ENCODE measurements at places on chromosomes 13 and 19. TPM values are rescaled to one million over a fixed set of nuclear protein-coding genes. Genes with fewer than 3 reads are reported as not detected.

DNA sequence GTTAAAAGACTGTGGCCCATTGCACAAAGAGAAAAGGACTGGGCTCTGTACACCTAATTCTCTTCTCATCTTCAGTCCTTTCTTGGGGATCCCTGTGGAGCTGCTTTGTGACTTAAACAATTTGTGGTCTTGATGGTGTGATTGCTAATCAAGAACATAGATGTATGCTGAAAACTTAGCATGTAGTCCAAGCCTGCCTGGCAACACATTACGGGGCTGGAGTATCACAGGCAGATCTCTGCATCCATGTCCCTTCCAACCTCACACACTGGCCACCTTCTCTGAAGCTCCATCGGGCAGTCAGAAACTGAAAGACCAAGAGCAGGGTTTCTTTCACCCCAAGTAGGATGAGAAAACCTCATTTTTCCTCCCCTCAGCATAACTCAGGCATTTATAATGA is 69.6 kb upstream of the ARGLU1 start:
- no peak for DNase-seq

DNA sequence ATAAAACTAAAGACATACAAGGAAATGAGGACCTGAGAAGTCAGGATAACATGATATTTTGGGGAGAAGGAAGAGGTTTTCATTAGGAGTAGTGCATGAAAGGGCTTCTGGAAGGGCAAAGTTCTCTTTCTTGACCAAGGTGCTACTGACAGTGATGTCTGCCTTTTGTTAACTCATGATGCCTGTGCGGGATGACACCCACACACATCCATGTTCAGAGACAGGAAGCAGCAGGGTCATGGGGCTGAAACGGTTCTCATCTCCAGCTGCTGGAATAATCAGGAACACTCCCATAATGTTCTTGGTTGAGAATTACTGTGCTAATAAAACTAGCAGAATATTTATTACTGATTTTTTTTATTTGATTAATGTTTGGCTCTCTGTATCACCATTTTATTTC is 29.1 kb downstream of the KCNC3 start:
- no peak for DNase-seq

GRCh38 chr19:34118879-34119748 is 53.2 kb upstream of the LSM14A start:
- no peak for DNase-seq

GRCh38 chr13:23509781-23510543 is 60.2 kb upstream of the TNFRSF19 start:
- no peak for DNase-seq

- no peak for DNase-seq
These were observed 45.8 kb downstream of the TNFSF13B start for GRCh38 chr13:108315273-108315672.

- no peak for DNase-seq
These were observed 221.3 kb downstream of the NHLRC3 start for GRCh38 chr13:39259371-39260140.

GRCh38 chr19:41088151-41088550 is at the start of gene CYP2A13:
CYP2A13 (plus strand) TSS chr19:41088451; CDS start chr19:41088472, 21 bp downstream.
- no peak for DNase-seq

DNA sequence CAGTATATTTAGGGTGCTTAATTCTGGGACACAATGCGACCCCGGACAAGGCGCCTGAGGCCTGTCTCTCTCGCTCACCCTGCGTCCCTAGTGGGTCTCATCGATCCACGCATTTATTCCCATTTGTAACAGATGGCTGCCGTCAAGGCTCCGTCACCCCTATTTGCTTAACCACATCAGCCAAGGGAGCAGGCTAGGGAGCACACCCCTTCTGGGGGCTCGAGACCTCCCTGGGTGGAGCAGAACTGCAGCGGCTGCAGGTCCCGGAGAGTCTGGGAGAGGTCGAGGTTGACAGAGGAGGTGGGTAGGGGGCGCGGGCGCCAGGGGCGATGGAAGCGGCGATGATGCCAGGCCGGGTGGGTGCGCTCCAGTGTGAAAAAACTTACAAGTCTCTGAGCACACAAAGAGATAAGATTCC is 507 bp downstream of the ALG5 start:
- peak; percentile 50 for DNase-seq

DNA sequence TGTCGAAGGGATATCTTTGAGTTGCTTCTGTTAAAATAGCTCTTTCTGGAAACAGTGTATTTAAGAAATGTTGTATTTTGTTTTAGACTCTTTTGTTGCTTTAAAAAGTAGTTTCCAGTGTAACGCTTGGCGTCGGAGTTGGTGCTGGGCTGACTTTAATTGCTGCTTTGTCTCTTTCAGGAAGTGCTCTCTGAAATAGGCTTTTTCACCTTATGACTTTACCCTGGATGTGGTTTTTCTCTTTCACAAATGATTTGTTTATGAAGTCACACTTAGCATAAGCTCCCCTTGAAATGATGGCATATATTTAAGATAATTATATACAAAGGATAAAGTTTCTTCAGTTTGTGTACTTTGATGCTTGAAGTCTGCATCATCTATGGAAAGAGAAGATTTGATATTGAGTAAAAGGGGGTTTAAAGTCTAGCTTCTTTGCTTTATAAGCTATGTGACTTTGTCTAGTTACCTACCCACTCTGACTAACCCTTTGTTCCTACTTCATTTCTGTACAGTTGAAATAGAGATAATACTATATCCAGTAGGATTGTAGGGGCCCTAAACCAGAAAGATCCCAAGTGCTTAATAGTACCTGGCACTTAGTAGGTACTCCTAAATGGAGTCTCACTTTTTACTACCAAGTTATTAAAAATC is at the start of gene GPR18:
GPR18 (minus strand) TSS at position 170 of the 651 bp plus-strand sequence. CDS start 2,507 bp downstream, outside the sequence.
- DNase-seq = no peak

DNA sequence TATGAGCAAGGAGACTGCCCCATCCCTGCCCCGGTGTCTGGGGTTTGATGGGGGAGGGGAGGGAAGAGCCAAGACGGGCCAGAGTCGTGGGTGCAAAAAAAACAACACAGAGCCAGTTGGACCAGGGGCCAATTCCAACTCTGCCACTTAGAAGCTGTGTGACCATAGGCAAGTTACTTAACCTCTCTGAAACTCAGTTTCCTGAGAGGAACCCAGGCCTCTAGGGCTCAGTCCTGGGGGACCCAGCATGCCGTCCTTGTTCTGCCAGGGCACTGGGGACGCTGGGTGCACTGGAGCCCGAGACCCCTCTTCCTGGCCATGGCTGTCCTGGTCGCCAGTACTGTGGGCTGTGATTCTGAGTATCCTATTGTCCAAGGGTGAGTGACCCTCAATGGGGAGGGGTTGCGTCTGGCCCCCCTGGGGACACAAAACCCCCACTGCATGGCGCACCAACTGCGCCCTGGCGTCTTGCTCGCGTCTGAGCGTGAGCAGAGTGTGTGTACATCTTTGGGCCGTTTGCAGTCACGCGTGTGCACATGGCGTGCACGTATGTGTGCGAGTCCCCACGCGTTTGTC is 24.6 kb downstream of the CLEC4M start:
- no peak for DNase-seq

DNA sequence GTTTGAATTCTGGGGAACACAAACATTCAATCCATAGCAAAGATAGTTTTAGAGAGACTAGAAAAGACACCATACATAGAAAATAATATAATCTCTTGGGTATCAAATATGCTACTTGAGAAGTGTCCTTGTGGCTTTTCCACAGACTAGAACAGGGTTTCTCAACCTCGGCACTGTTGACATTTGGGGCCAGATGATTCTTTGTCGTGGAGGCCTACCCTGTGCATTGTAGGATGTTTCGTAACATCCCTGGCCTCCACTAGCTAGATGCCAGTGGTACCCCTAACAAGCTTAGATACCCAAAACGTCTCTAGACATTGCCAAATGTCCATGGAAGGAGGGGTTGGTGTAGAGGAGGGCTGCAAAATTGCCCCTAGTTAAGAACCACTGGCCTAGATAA is 2.2 kb upstream of the ESD start:
- no peak for DNase-seq

DNA sequence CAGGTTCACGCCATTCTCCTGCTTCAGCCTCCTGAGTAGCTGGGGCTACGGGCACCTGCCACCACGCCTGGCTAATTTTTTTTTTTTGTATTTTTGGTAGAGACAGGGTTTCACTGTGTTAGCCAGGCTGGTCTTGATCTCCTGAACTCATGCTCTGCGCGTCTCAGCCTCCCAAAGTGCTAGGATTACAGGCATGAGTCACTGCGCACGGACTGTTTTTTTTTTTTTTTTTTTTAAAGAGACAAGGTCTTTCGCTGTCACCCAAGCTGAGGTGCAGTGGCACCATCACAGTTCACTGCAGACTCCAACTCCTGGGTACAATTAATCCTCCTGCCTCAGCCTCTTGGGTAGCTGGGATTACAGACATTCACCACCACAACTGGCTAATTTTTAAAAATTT is 8.2 kb upstream of the ADAMTS10 start:
- DNase-seq = no peak

- no peak for DNase-seq
These were observed 13.3 kb downstream of the ZNF699 start for GRCh38 chr19:9296336-9296735.

DNA sequence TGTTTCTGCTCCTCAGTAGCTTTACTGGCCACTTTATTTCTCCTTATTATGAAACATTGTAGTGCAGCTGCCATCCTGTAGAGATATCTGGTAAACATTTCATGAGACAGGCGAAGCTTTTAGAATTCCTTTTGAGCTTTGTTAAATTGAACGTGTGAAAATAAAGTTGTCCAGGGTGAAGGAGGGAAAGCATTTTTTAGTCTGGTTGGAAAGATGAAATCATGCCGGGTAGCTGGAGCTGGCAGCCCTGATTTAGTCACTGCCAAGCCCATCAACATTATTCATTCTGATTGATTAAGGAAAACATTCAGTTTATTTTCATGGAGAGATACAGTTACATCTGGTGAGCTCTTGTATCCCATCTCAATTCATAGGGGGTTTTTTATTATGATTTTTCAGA is 326.2 kb upstream of the GPC6 start:
- no peak for DNase-seq

DNA sequence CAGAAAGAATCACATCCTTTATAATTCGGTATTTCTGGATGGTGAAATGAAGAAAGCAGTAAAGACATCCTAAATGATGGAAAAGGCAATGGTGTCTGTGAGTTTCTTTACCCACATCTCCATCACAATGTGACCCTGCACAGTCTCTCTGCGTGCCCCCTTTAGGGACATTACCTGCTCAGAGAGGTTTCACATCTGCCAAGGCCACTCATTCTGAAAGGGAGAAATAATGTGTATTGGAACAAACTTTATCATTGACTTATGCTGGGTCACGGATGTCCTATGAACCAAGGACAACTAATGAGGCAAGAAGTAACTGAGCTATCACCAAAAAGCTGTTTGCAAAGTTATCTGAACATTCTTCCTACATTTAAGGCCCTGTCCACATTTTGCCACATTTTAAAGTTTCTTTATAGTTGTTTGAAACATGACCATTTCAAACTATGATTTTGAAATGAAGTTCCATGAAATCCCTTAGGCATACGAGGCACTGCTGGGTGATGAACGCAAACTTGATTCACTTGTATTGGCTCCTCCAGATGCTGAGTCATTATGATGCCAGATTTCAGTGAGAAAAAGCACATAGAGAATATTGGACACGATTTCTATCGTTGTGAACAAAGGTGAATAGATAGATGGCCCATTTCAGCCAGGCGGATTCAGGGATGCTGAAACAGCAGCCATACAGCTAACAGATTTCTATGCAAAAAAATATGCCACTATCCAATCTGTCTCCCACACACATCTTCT is 63.5 kb upstream of the HMGB1 start:
- DNase-seq = no peak

GRCh38 chr19:4014541-4015491 is 7.3 kb downstream of the PIAS4 start:
- DNase-seq = no peak

GRCh38 chr19:51407511-51408131 is 9.8 kb downstream of the SIGLEC10 start:
- DNase-seq = no peak

DNA sequence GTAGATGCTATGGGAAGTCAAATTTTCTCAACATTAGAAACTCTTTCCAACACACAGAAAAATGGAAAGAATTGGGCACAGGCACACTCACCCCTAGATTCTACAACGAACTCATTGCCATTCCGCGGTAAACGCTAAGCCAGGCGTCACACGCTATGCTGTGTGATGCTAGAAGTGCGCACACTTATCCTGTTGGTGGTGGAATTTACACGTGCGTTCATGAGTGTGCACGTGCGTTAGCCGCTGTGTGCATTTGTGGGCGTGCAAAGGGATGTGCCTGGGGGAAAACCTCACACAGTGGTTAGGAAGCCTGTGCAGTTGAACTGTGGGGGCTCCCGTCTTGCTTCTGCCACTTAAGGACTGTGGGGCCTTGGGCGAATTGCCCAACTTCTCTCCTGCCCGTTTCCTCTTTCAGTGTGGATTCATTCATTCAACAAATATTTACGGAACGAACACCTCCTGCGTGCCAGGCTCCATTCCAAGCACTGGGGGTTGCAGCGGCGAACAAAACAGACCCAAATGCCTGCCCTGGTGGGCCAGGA is 7.7 kb downstream of the NFILZ start:
- no peak for DNase-seq

- no peak for DNase-seq
These were observed 60.7 kb downstream of the MCF2L start for GRCh38 chr13:113029487-113030258.

DNA sequence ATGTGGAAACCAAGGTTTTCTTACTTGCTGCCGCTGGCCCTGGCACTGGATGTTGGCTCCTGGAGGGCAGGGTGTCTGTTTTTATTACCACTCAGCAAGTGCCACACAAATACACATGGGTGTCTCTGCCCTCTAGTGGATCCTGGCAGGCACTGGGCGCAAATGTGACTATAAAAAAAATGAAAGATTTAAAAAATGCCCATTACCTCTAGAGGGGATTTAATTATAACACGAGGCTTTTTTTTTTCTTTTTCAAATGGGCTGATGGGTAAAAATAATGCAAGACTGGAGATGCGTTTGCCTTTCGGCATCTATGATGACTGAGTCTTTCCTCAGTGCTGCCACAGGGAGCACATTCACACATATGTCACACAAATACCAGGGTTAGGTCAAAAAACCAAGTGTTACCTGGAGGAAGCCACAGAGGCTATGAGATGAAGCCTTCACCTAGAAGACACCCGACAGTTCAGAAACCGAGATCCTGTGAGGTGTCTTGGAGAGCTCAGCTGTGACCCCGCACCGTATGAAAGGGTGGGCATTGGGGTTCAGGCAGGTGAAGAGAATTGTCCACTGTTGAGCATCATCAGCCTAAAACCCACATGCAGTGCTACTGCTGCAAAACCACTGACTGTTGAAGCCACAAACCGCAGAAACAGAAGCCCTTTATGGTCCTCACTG is 25.7 kb downstream of the CHAMP1 start:
- DNase-seq = no peak

DNA sequence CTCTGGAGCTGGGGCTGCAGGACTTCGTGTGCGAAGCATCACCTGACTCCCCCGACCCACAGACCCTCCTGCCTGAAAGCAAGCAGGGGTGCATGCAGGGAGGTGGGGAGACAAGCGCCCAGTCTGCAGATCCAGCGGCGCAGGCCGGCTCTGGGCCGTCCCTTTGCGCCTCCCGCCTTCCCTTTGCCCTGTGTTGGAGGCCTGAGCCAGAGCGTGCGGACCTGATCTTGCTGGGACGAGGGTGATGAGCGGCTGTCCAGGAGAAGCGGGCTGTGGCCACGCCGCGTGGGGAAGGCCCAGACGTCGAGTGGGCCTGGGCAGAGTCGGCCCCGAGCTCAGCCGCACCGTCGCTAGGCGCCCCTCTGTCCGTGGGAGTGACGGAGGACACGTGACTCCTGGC is 5.3 kb upstream of the GRTP1 start:
- DNase-seq = no peak

The ZSCAN1 gene
- total RNA-seq = 0.92 TPM

The NCCRP1 gene
- not detected for total RNA-seq

The SELENOV gene
- not detected for total RNA-seq

The CARM1 gene
- 41.5 TPM for total RNA-seq

The ZNF99 gene
- total RNA-seq = 0.12 TPM

The RASAL3 gene
- 1.3 TPM for total RNA-seq

The CEACAM21 gene
- total RNA-seq = 1.1 TPM

The TUBA3C gene
- total RNA-seq = not detected

The CYP4F11 gene
- total RNA-seq = 0.30 TPM
